ENCODE measurements at places on chromosomes 13 and 19. TPM values are rescaled to one million over a fixed set of nuclear protein-coding genes. Genes with fewer than 3 reads are reported as not detected.

DNA sequence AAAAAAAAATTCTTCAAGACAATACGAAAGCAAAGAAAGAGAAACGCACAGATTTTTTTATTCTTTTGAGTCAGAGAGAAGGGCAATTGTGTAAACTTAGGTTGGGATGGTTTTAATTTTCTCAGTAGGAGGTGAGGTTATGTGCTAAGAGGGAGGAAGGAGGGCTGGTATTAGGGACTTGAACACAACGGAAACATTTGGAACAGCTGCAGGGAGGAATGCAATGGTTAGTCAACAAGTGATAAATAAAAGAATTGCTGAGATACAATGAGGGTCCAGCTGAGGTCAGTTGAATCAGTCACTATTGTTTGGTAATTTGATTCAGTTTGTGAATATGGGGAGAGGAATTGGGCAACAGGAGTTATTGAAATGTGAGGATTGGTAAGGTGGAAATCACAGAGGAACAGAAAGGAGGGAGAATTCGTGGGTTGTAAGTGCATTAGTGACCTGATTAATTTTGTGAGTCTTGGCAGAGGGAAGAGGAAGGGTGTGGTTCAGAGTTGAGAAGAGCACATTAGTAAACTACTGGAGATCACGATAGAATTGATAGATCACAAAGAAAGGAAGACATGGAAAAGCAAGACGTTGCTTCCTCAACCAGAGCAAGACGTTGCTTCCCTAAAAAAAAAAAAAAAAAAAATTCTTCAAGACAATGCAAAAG lies 499.5 kb upstream of the SPRY2 start:
- DNase-seq, result no peak
- H3K27me3 ChIP-seq, result no peaks in the 10 kb centered on the region
- H3K27ac ChIP-seq, result no peak overlapping the region
- no peaks in the 10 kb centered on the region for H3K36me3 ChIP-seq
- no peak overlapping the region for H3K4me3 ChIP-seq

DNA sequence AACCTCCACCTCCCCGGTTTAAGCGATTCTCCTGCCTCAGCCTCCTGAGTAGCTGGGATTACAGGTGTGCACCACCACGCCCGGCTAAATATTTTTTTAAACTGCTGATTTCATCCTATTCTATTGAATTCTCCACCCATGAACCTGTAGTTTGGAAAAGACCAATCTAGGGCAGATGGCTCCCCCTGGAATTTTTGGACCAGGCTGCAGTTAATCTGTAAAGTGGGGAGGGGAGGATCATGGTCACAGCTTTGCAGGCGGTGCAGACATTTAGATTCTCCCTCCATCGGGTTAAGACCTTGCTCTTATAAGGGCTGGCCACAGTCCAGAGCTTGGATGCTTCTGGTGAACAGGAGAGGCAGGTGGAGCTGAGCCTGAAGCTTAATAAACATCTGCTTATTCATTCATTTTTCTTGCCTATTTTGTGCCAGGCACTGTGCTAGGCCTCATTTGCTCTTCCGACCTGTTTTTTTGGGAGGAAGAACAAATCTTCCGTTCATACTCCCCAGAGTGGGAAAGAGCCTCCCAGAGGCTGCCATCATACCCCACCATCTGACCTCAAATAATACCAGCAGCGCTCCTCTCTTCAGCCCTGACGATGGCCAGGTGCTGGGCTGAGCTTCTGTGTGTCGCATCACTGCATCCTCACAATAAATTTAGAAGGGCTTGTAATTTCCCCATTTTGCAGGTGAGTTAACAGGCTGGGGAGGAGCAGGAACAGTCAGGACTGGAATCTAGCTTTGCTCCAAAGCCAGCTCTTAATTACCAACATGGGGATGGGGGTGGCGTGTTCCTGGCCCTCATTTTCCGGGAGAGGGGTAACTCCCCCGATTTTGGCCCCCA lies 902 bp upstream of the CCDC106 start:
- H3K36me3 ChIP-seq, result no peaks in the 10 kb centered on the region
- no peak for DNase-seq
- peaks cover 42% of the 10 kb centered on the region for H3K4me1 ChIP-seq
- no peaks in the 10 kb centered on the region for H3K27me3 ChIP-seq

DNA sequence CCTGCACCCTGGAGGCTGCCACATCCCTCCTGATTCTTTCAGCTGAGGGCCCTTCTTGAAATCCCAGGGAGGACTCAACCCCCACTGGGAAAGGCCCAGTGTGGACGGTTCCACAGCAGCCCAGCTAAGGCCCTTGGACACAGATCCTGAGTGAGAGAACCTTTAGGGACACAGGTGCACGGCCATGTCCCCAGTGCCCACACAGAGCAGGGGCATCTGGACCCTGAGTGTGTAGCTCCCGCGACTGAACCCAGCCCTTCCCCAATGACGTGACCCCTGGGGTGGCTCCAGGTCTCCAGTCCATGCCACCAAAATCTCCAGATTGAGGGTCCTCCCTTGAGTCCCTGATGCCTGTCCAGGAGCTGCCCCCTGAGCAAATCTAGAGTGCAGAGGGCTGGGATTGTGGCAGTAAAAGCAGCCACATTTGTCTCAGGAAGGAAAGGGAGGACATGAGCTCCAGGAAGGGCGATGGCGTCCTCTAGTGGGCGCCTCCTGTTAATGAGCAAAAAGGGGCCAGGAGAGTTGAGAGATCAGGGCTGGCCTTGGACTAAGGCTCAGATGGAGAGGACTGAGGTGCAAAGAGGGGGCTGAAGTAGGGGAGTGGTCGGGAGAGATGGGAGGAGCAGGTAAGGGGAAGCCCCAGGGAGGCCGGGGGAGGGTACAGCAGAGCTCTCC lies 6.9 kb upstream of the CEACAM5 start:
- no peaks in the 10 kb centered on the region for H3K27me3 ChIP-seq
- H3K4me3 ChIP-seq, result no peak overlapping the region
- H3K36me3 ChIP-seq, result no peaks in the 10 kb centered on the region
- H3K27ac ChIP-seq, result no peak overlapping the region

ZNF486 gene
- 2.8 TPM for total RNA-seq

- H3K27ac ChIP-seq, result peak overlapping the region; percentile 57
- H3K4me1 ChIP-seq, result peaks cover 57% of the 10 kb centered on the region
- no peak for DNase-seq
- no peaks in the 10 kb centered on the region for H3K36me3 ChIP-seq
Measured at GRCh38 chr19:15280048-15280725, 47.9 kb upstream of the EPHX3 start.

SLC7A10 gene
- not detected for total RNA-seq

All from liver (tissue), 10 donors.